ENCODE measurements at places on chromosomes 4 and X.

GRCh38 chr4:10529291-10530136 is 72.3 kb upstream of the ZNF518B start:
- DNase-seq, result no peak

GRCh38 chr4:62210486-62210885 is 1010.4 kb downstream of the ADGRL3 start:
- DNase-seq, result no peak

- no peak for DNase-seq
These were observed 732 bp upstream of the ADRA2C start for GRCh38 chr4:3765271-3766035.

DNA sequence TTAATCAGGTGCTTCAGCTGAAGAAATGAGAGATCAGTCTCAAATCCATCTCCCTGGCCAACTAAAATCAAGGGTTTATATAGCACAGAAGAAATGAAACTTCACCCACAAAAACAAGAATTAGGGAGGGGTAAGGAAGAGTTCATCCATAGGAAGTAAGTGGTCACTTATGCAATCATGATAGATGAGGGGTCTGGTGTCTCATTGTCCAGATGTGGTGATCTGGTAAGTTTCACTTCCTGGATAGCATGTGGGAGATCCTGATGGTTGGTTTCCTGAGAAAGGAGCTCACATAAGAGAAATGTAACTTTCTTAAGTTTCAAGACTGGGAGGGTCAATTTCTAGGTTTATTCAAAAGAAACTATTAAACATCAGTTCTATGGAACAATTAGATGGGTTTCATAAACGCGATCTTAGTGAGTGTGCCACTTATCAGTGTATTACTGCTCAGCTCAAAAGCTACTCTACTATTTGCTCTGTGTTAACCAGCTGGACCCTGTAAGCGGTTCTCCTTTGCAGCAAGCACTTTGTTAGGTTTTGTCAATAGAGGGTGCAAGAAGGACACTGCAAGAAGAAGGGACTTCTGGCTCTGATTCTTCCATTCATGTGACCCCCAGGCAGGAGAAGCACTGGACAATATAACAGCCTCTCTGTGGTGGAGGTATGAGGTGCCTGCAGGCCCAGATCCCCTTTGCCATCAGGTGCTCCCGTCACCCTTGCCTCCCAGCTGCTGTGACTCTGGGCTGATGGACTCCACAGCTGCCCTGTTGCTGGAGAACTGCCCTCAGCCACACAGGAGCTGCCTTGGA is 35.4 kb upstream of the HPSE start:
- DNase-seq, result no peak

DNA sequence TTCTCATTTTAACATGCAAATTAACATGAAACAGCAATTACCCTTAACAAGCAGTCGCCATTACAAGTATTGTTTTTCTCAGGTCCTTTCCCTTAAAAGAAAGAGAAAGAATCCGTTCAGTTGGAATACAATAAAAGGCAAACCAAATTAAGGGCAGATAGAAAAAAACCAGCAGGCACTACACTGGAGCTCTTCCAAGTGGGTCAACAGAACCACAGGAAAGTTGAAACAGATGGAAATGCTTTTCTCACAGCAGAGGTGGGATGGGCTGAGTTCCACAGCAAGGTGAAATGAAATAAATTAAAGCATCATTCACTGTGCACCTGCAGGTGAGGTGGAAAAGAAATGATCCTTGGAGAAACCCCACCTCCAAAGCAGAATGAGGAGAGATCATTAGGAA is 102.6 kb downstream of the APBB2 start:
- no peak for DNase-seq

DNA sequence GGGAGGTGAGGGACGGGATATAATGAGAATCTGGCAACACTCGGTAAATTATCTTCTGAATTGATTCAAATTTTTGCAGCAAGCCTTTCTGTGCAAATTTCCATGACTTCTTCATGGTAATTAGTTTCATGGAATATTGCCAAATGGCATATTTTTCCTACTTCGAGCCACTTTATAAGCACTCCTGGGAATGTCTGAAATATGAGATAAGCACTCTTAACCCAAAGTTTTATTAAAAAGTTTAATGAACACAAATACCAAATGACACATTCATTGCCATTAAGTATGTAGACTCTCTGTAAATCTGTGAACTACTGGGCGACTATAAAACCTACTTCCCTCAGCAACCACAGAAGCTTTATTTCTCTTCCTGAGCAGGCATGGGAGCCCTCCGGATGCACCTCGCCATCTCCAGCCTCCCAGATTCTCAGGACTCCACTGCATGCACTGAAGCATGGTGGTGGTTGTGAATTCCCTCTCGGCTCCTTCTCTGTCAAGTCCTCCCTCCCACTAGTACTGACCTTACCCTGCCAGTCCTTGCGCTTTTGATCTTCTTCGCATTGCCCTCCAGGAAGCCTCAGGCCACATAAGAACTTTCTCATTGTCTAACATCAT is 154.4 kb upstream of the RPL34 start:
- no peak for DNase-seq

GRCh38 chr4:186348433-186348832 is 82.4 kb downstream of the F11 start:
- no peak for DNase-seq

DNA sequence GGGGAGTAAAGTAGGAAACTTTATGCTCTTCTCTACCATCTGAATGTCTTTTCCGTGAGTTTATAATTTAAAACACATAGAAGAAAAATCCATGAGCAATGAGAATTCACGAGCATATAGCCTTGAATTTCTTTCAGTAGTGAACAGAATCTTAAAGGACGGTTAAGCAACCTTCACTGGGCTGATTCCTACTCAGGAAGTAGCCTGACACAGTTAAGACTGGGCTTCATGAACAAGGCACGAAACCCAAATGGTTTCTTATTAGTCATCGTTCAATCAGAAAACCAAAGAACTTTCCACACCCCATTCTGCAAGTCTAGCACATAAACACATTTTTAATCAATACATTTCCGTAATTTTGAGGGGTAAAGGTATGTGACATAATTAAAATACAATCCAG is 95.8 kb downstream of the SH3KBP1 start:
- no peak for DNase-seq

DNA sequence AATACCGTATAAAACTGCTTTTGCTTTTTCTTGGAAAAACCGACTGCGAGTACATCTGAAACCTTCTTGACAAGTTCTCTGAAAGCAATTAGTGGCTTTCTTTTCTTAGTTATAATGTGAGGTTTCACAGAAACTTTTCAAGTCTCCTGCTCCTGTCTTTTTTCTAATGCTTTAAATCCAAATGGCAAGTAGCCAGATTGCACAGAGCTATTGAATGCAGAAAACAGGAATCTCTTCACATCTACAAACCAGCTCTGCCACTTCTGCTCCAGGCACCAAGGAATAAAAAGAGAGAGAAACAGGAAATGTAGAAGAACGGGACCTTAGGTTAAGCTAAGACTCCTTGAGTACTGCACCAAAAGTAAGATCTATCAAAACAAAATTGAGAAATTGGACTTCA is 267.3 kb upstream of the TET2 start:
- no peak for DNase-seq

DNA sequence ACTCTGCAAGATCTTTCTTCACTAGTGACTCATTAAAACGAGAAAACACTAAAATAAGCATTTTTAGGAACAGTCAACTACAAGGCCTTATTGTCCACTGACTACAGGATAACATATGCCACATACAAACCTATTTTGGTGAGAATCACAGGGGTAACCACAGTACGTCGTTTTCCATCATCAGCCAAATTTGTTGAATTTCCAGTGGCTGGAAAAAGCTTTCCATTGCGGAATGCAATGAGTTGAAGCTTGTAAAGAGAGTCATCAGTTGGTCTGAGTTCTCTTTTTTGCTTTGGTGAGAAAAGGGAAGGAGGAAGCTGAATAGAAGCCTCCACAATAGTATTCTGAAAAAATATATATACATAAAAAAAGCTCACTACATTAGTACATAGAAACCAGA is 102.4 kb downstream of the ADGRA3 start:
- DNase-seq, result no peak

GRCh38 chrX:16592194-16592770 is 57.7 kb upstream of the S100G start:
- no peak for DNase-seq

GRCh38 chr4:531721-532565 is 32.9 kb downstream of the PIGG start:
- no peak for DNase-seq

GRCh38 chr4:4860600-4861389 is 1.3 kb downstream of the MSX1 start:
- DNase-seq, result no peak

DNA sequence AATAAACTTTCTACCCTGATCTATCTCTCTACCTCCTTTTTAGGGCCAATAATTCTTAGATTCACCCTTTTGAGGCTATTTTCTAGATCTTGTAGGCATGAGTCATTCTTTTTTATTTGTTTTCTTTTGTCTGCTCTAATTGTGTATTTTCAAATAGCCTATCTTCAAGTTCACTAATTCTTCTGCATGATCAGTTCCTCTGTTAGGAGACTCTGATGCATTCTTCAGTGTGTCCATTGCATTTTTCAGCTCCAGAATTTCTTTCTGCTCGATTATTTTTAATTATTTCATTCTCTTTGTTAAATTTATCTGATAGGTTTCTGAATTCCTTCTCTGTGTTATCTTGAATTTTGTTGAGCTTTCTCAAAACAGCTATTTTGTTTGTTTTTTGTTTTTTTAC is 11.3 kb downstream of the CXorf58 start:
- no peak for DNase-seq

GRCh38 chr4:100017637-100018310 is 67.7 kb upstream of the H2AZ1 start:
- DNase-seq, result no peak

DNA sequence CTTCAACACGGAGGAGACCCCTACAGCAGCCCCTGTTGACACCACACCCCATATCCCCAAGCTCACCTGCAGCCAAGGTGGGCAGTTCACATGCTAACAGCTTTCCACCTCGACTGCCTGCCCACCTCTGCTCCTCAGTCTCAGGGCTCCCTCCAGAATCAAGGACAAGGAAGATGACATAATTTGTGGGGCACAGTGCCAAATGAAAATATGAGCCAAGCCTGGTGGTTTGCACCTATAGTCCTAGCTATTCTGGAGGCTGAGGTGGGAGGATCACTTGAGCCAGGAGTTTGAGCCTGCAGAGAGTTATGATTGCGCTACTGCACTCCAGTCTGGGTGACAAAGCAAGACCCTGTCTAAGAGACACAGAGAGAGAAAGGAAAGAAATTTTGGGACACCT is 516.3 kb downstream of the BCOR start:
- DNase-seq, result no peak

Data from stimulated activated CD4-positive, alpha-beta T cell treated with anti-CD3 and anti-CD28 coated beads, Interleukin-1b, Interleukin-23, amount 100 ng/mL, for 1 hour (primary cell).